ENCODE measurements at places on chromosomes 3 and 15. TPM values are rescaled to one million over a fixed set of nuclear protein-coding genes. Genes with fewer than 3 reads are reported as not detected.

GRCh38 chr3:156551746-156552145, 3.2 kb downstream of the SSR3 start:
- DNase-seq: no peak

- DNase-seq: peak; percentile 15
Observed at GRCh38 chr3:69204315-69204957, 82.0 kb upstream of the LMOD3 start.

Gene UTS2B
- not detected for total RNA-seq

DNA sequence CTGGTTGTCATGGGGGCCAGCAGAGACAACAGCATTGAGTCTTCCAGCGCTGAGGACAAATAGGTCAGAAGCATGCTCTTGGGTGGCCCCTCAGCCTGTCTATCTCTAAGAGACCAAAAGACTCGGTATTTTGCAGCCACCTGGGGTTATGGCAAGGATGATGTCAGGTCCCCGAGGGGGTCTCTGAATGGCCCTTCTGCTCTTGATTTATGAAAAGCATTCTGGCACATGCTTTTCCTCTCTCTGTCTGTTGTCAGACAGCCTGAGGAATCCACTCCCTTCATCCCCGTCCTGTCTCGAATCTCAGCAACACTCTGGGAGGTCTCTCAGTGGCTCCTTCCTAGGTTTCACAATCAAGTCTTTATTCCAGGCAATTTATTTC, 156.6 kb upstream of the RGMA start:
- no peak for DNase-seq

DNA sequence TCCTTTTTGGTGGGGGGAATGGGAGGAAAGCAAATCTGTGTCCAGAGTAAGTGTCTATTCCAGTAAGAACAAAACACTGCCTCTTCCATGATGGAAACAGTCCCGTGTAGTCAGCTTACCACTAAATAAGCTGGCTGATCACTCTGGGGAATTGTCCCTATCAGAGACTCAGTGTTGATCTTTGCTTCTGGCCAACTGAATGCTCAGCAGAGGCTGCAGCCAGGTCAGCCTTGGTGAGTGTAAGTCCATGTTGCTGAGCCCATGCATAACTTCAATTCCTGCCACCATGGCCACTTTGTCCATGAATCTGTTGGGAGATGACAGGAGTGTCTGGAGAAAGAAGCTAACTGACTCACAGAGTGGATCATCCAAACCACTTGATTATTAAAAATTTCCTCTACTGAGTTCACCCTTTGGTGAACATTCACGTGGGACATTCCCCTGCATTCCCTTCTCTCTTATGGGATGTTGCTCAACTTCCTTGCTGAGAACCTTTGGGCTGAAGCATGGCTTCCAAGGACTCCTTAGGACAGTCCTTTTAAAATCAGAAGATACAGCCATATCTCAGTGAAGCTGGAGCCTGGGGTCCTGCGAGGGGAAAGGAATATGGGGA, 33.9 kb upstream of the XCR1 start:
- no peak for DNase-seq

GRCh38 chr3:62538691-62539356, 165.5 kb upstream of the FEZF2 start:
- no peak for DNase-seq

GRCh38 chr3:48898383-48899234, at the start of gene SLC25A20:
Gene SLC25A20 (minus strand): TSS chr3:48898882. CDS start chr3:48898794, 88 bp downstream.
- DNase-seq: peak; percentile 94

GRCh38 chr3:42192334-42193200, 73.4 kb downstream of the CCK start:
- no peak for DNase-seq

Gene CCR3
- not detected for total RNA-seq

- peak; percentile 78 for DNase-seq
Observed at GRCh38 chr15:72230197-72231065, 559 bp downstream of the PKM start.

DNA sequence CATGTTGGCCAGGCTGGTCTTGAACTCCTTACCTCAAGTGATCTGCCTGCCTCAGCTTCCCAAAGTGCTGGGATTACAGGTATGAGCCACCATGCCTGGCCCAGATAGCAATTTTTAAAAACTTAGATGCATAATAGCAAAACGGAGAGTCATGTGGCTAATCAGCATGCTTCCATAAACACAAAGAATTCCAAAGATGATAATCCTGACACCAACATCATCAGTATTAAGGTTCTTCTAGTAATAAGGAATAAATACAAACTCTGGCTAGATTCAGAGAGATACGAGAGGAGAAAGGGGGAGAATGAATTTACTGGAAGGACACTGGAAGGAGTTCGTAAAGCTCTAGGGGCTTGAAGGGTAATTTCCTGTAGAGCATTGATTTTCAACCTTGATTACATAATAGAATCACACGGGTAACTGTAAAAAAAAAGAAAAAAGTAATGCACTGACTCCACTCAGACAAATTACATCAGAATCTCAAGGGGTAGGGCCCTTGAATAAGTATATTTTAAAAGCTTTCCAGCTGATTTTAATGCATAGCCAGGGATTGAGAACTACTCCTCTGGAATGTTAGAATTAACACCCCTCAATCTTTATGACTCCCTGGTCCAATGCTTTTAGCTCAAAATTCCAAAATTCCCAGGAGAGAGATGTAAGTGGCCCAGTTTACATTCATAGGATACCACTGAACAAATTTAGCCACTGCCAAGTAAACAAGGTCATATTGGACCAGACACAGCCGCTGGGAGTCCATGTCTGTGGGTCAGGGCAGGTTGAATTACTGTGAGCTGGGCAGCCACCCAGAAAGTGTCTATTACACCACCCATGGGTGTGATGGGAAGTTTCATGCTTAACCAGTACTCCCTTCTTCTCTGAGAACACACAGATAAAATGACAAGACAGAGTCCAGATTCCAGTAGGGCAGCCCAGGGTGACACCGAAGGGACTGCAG, 243.9 kb downstream of the TBL1XR1 start:
- DNase-seq: no peak

- no peak for DNase-seq
Observed at GRCh38 chr3:28544236-28544635, 195.6 kb upstream of the AZI2 start.

GRCh38 chr3:172034786-172035685, 4.3 kb upstream of the FNDC3B start:
- peak; percentile 13 for DNase-seq

Gene CCDC54
- total RNA-seq: not detected
